CD8-positive, alpha-beta memory T cell (primary cell): ENCODE measurements at places on chromosomes 16 and 17. TPM values are rescaled to one million over a fixed set of nuclear protein-coding genes. Genes with fewer than 3 reads are reported as not detected.

KRTAP9-2 gene
- not detected for total RNA-seq

SHISA6 gene
- total RNA-seq, result not detected

GRAP gene
- 10.1 TPM for total RNA-seq

GRCh38 chr16:9596788-9597187, 505.3 kb downstream of the HAPSTR1 start:
- no peak for DNase-seq

GRCh38 chr16:71205482-71206131, 24.9 kb downstream of the HYDIN start:
- DNase-seq, result no peak

- DNase-seq, result no peak
These were observed 4.2 kb upstream of the CDH1 start for GRCh38 chr16:68732741-68733399.

DNA sequence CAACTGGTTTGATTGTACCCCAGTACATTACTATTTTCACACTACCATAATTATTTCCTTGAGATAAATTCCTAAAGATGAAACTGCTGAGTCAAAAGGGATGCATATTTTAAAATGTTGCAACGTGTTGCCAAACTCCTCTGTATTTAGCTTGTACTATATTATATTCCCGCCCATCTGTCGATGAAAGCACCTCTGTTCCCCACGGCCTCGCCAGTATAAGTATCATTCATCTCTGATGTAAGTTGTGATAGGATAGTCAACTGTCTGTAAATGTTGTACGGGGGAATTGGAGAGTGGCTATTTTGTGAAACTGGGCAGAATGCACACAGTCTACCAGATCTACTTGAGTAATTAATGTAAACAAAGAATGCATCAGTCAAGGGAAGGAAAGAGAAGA, 47.7 kb upstream of the TNRC6A start:
- DNase-seq, result no peak
